ENCODE measurements at places on chromosomes 2 and 18. TPM values are rescaled to one million over a fixed set of nuclear protein-coding genes. Genes with fewer than 3 reads are reported as not detected.

DNA sequence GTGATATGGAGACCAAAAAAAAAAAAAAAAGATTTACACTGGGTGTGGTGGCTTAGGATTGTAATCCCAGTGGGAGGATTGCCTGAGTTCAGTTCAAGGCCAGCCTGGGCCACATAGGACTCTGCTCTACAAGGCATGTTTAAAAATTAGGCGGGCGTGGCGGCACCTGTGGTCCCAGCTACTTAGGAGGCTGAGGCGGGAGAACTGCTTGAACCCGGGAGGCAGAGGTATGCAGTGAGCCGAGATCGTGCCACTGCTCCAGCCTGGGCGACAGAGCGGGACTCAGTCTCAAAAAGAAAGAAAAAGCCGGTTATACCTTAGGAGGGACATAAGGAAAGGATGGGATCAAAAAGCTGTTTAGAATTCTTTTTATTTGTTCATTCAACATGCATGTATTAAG is 707 bp upstream of the SPDYA start:
- no peak for DNase-seq

DNA sequence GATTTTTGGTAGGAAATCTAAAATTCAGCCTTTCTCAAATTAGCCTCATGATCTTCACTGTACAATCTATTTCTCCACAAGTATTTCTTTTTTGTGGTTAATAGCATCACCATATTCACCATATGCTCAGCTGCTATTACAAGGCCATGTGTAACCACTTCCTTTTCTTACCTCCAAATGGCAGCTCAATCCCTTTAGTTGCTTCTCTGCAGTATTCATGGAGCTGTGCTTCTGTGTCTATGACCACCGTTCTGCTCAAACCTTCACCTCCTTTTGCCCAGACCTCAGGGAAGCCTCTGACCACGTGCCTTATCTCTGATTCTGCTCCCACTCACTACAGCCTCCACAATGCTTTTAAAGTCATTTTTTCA is 126.7 kb upstream of the TMEM200C start:
- no peak for DNase-seq

DNA sequence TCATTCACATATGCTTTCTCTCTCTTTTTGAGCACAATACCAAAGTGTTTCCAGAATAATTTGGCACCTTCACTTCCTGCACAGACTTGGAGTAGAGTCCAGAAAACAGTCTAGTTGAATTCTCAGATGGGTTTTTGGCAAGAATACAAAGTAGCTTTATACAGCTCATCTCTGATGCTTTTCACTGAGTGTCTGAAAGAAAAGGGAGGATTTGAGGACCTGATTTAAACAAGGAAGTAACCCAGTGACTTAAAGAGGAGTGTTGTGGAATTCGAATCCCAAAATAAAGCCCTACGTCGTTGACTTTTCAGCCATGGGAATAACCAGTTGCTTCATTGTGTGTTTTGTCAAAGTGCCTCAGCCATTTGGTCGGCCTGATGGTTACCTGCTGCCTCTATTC is 31.8 kb downstream of the METAP1D start:
- no peak for DNase-seq

DNA sequence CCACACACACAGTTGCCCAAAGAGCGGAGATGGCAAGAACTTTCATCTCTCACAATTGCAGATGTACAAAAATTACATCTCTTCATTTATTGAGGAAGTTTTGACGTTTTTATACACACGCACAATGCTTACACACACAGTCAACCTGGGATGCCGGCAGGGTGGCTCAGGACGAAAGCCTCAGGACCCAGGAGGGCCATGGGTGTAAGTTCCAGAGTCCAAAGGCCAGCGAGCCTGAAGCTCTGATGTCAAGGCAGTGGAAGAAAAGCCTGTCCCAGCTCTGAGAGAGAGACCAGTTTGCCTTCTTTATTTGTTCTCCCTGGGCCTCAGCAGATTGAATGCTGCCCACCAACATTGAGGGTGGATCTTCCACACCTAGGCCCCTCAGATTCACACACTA is 10.1 kb downstream of the AMER3 start:
- DNase-seq = no peak

DNA sequence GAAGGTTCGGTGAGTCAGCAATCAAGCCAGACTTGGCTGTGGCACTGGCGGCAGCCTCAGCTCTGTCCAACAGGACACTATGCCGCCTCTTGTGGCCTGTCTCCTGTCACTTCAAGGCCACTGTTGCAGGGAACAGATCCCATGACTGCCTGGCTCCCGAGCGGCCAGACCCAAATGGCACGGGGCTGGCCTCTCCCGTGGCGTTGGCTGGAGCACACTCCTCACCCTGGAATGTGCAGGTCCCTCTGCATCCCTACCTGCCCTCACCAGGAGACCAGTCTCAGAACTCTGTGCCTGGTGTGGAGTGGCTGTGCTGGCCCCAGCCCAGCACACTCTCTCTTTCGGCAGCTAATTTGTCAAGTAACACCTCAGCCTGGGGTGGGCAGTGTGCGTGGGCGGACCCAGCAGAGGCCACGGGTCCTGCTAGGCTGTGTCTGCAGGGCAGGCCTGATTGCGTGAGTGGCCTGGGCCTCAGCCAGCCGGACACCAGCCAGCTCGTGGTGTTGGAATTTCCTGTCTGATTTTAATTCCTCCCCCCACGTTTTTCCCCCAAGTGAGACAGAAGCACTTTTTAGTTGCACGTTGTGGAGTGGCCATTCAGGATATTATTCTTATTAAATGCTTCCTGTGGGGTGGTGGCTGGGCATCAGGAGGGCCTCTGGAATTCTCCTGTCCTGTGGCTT is 179.3 kb downstream of the GLI2 start:
- peak; percentile 68 for DNase-seq

GRCh38 chr2:106053581-106053980 is 140.5 kb downstream of the UXS1 start:
- DNase-seq = no peak

DNA sequence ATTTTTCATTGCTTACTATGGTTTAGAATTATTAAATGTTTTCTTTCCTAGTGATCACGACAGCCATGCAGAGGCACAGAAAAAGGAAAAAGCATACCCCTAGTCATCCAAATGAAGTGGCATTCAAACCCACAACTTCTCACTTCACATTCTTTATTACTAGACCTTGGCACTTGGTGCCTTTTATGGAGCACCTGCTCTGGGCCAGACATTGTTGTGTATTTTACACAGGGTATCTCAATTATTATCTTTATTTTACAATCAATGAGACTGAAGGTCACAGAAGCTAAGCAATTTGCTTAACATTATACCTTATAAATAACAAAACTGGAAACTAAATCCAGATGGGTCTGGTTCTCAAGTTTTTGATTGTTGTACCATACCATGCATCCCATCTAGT is 235.3 kb downstream of the LRATD1 start:
- DNase-seq = no peak

- DNase-seq = no peak
Observed at GRCh38 chr2:191240871-191241270, 4.3 kb upstream of the MYO1B start.

- no peak for DNase-seq
Observed at GRCh38 chr2:66095820-66096345, 339.0 kb upstream of the MEIS1 start.

DNA sequence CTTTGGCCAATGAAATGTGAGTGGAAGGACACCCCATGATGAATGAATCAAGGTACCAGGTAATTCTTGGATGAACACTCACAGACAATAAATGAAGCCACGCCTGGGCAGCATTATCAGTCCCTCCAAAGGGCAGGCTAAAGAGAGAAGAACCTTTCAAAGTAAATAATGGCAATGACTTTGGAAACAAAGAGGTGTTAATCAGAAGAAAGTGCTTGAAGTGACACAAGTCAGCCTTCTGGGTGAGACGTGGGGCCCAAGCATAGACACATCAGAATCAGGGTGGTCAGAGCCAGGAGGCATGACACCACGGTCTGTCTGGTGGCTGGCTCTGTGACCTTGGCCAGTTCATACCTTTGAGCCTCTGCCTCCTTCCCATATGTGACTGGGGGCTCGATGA is 103.3 kb downstream of the POLR1A start:
- DNase-seq = no peak

- DNase-seq = peak; percentile 15
Observed at GRCh38 chr2:108267101-108267500, 21.6 kb upstream of the SULT1C2 start.

DNA sequence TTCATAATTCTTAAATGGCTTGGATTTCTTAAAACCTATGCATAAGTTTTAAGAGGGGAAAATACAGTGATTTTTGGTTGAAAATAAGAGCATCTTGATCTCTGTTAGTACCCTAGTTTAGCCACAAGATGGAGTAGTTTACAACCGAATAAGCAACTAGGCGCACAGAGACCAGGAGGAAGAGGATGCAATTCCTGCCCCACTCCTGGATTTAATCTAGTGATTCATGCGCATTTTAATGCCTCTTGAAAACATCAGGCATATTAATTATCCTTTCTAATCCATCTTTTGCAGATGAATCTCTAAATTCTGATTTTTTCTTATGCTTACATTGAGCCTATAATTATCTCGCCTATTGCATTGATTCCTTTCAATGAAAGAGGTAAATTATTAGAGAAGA is 76.7 kb downstream of the MRPS9 start:
- DNase-seq = peak; percentile 48

GRCh38 chr2:11743366-11743765 is 3.1 kb upstream of the LPIN1 start:
- no peak for DNase-seq

DNA sequence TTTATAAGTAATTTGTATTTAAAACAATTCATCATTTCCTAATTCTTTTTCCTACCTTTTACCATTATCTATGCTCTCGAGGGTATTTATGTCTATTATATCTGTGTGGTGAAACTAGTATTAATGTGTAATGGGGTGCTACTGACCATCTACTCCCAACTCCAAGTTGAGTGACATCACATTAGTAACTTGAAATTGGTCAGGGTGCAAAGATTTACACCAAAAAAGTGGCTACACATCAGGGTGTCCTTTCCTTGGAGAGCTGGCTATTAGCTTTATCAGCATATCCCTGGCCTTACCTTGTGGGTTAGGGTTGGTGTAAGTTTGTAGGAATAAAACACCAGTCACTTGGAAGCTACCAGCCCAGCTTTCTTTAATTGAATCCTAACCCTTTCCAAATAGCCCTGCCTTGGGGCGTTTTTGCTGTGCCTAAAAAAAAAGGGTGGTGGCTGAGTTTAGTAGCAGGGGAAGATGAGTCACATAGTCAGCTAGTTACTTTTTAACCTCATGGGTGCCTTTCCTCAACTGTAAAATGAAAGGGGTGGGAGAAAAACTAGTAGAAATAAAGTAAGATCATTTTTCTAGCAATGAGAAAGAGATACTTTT is 14.0 kb downstream of the ANXA4 start:
- no peak for DNase-seq

DNA sequence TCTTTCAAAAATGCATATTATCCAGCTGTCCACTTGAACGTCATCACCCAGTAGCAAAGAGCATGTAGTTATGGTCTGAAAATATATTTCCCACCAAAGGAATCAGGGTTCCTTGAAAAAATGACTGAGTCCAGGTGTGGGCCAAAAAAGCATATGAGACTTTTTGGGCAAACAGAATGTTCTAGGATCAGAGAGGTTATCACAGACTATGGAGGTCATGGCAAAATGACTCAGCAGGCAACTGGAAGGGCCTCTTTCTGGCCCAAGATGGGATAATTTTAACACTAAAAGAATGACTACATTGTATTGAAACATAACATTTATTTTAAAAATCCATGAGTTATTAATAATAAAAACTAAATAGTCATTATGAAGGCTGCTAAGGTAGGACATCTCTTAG is 77.1 kb downstream of the COBLL1 start:
- no peak for DNase-seq

DNA sequence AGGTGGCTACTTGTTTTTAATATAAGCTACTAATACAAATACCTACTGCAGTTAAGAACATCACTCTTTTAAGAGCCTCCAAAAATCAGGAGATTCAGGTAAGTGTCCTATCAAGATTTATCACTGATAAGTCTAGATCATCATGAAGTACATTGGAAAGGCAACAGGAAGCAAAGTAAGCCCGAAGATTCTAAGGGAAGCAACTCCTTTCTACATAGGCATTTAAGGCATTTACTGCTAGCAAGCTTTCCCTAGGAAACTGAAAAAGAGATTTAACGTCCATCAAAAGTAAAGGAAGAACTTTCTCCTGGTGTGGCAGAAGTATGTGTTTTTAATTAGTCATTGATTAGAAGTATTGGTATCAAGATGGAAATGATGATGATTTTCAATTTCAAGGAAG is 3.7 kb downstream of the STK17B start:
- DNase-seq = no peak

- DNase-seq = no peak
Observed at GRCh38 chr18:79056827-79057367, 12.3 kb upstream of the ATP9B start.

DNA sequence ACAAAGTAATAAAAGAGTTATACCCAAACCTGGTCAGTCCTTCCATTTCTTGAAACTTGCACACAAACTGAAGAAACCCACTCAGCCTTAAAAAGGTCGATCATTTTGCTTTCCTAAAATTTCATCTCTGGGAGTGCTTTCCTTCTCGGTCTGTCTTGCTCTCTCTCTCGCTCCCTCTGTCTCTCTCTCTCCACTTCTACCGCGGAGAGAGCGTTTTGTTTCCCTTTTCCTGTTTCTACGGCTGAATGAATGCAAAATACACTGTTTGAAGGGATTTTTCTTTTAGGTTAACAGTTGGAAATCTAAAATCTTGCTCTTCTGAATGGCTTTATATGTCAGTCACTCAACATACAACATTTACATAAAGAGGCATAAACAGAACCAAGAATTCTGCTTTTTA is 424.2 kb downstream of the TGIF1 start:
- no peak for DNase-seq

GRCh38 chr2:219916726-219917440 is 289.5 kb downstream of the SLC4A3 start:
- no peak for DNase-seq

DNA sequence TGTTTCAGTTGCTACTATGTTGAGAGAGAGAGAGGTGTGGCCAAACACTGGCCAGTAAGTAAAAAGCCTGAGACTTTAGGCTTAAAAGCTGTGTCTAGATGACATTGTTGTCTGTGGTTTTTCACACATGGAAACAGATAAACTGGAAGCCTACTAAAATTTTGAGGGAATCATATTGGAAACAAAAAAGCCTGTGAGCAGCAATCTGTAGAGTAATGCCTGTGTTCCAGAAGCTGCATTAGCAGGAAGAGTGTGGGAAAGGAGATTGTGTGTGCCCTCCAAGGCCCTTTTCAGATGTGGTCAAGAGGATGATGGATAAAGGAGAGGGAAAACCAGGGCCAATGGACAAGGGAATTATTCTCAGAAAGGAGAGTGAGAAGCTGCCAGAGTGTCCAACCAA is 236.3 kb upstream of the SPRED2 start:
- no peak for DNase-seq

Gene SKOR2
- not detected for polyA plus RNA-seq

Gene SNTG2
- 0.06 TPM for polyA plus RNA-seq

Gene PELI1
- 3.3 TPM for polyA plus RNA-seq

Gene TUBA4B
- not detected for polyA plus RNA-seq

Gene SIX3
- polyA plus RNA-seq = not detected

Gene KIF5C
- 0.12 TPM for polyA plus RNA-seq

Gene CYP27A1
- 31.0 TPM for polyA plus RNA-seq

Gene FTCDNL1
- polyA plus RNA-seq = 0.10 TPM

Gene TIGD1
- 4.3 TPM for polyA plus RNA-seq

Gene ZSWIM2
- 0.10 TPM for polyA plus RNA-seq

Gene SERPINB2
- polyA plus RNA-seq = 5.3 TPM

Gene ID2
- 74.5 TPM for polyA plus RNA-seq

Gene SERPINB13
- not detected for polyA plus RNA-seq

Gene TSPYL6
- not detected for polyA plus RNA-seq

Gene ACVR1C
- polyA plus RNA-seq = 0.04 TPM

Gene FAHD2B
- 3.4 TPM for polyA plus RNA-seq

Gene TCF23
- polyA plus RNA-seq = not detected

Gene HTR2B
- 1.2 TPM for polyA plus RNA-seq

Gene STARD6
- not detected for polyA plus RNA-seq
